Naive thymus-derived CD4-positive, alpha-beta T cell (primary cell): ENCODE measurements at places on chromosomes 2 and 18. TPM values are rescaled to one million over a fixed set of nuclear protein-coding genes. Genes with fewer than 3 reads are reported as not detected.

- no peak overlapping the region for H3K4me3 ChIP-seq
- no peaks in the 10 kb centered on the region for H3K27me3 ChIP-seq
- no peaks in the 10 kb centered on the region for H3K4me1 ChIP-seq
- H3K36me3 ChIP-seq: no peaks in the 10 kb centered on the region
- DNase-seq: no peak
Measured at GRCh38 chr2:72255540-72255939, 107.9 kb upstream of the CYP26B1 start.

DNA sequence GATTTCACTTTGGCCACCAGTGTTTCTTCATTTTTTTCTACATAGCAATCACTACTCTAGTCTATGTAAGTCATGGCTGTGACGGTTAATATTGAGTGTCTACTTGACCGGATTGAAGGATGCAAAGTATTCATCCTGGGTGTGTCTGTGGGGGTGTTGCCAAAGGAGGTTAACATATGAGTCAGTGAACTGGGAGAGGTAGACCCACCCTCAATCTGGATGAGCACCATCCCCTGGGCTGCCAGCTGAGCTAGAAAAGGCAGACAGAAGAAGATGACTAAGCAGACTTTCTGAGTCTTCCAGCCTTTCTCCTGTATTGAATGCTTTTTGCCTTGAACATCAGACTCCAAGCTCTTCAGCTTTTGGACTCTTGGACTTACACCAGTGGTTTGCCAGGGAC is 265.0 kb upstream of the SLC8A1 start:
- H3K27ac ChIP-seq: no peak overlapping the region
- H3K4me3 ChIP-seq: no peak overlapping the region
- no peaks in the 10 kb centered on the region for H3K36me3 ChIP-seq

GRCh38 chr2:165745916-165746315 is 48.1 kb downstream of the GALNT3 start:
- H3K4me1 ChIP-seq: no peaks in the 10 kb centered on the region
- DNase-seq: no peak
- H3K27ac ChIP-seq: no peak overlapping the region
- H3K4me3 ChIP-seq: no peak overlapping the region

- H3K4me3 ChIP-seq: no peak overlapping the region
- DNase-seq: no peak
- H3K27ac ChIP-seq: no peak overlapping the region
- H3K4me1 ChIP-seq: no peaks in the 10 kb centered on the region
- no peaks in the 10 kb centered on the region for H3K27me3 ChIP-seq
- no peaks in the 10 kb centered on the region for H3K36me3 ChIP-seq
Measured at GRCh38 chr2:16161768-16162490, 221.6 kb downstream of the MYCN start.

- H3K36me3 ChIP-seq: no peaks in the 10 kb centered on the region
- H3K4me1 ChIP-seq: no peaks in the 10 kb centered on the region
- no peaks in the 10 kb centered on the region for H3K27me3 ChIP-seq
- H3K27ac ChIP-seq: no peak overlapping the region
- no peak for DNase-seq
Measured at GRCh38 chr18:8791171-8791651, 85.9 kb downstream of the MTCL1 start.

DNA sequence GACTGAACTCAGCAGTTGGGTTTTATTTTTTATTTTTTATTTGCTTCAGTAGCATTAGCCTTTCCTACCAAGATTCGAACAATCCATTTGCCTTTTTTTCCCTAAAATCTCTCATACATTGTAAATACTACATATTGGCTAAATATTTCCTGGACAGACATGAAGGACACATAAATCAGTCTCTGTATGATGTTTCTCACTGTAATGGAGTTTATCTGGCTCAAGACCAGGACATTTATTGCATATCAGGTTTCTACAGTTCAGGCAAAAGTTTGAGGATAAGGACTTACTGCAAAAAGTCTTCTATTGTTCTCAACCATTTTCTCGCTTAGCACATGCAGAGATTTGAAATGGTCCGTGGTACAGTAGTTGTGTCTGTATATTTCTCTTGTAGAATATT is 3.3 kb downstream of the CLUL1 start:
- no peaks in the 10 kb centered on the region for H3K27me3 ChIP-seq
- H3K36me3 ChIP-seq: no peaks in the 10 kb centered on the region
- no peak overlapping the region for H3K27ac ChIP-seq
- no peak for DNase-seq
- H3K4me3 ChIP-seq: no peak overlapping the region

DNA sequence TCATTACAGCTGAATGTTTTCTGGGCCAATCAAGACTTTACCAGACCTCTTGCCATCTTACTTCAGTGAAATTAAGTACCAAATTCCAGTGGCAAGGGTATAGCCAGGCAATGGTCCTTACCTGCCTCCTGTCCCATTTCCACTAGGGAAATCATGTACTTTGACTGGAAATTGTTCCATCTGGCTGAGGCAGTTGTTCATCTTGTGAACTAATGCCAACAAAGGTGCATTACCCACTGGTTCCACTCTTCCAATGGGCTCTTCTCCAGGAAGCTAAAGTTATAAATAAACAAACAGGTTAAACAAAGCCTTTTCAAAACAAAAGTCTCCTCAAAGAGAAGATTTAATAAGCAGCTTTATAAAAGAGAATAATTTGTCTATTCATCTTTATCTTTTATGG is 80.7 kb upstream of the DNER start:
- H3K27me3 ChIP-seq: no peaks in the 10 kb centered on the region
- no peak overlapping the region for H3K4me3 ChIP-seq
- H3K36me3 ChIP-seq: peaks cover 63% of the 10 kb centered on the region
- no peak overlapping the region for H3K27ac ChIP-seq

GRCh38 chr2:127321303-127321702 is 27.4 kb upstream of the ERCC3 start:
- DNase-seq: no peak
- no peaks in the 10 kb centered on the region for H3K4me1 ChIP-seq
- no peak overlapping the region for H3K27ac ChIP-seq

GRCh38 chr18:59129951-59130703 is 9.6 kb upstream of the SEC11C start:
- no peaks in the 10 kb centered on the region for H3K4me1 ChIP-seq
- no peak for DNase-seq
- no peaks in the 10 kb centered on the region for H3K36me3 ChIP-seq
- no peaks in the 10 kb centered on the region for H3K27me3 ChIP-seq
- no peak overlapping the region for H3K27ac ChIP-seq

GRCh38 chr18:79805211-79805887 is 7.6 kb downstream of the KCNG2 start:
- H3K4me3 ChIP-seq: no peak overlapping the region
- no peaks in the 10 kb centered on the region for H3K36me3 ChIP-seq
- no peaks in the 10 kb centered on the region for H3K4me1 ChIP-seq

DNA sequence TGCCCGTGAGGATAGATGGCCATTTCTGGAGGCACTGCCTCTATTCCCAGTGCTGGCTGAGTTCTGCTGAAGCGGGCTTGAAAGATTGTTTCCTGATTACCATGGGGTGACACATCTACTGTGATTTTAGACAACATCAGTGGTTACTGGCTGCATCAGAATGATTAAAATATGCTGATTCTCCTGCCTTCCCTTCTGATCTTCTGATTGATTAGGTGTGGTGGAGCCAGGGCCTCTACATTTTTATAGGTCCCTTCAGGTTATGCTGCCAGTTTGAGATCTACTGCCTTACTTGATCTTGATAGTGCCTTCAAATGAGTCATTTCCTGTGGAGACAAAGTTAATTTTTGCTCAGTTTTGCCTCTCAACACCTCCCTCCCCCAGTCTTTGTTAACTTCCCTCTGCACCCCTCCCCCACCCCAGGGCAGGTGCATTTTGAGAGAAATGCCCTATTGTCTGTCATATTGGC is 31.6 kb upstream of the SNORC start:
- H3K36me3 ChIP-seq: peaks cover 69% of the 10 kb centered on the region
- H3K4me3 ChIP-seq: no peak overlapping the region
- no peaks in the 10 kb centered on the region for H3K27me3 ChIP-seq

GRCh38 chr18:54503131-54503894 is 87.7 kb upstream of the DYNAP start:
- H3K4me3 ChIP-seq: no peak overlapping the region
- no peaks in the 10 kb centered on the region for H3K27me3 ChIP-seq
- H3K4me1 ChIP-seq: no peaks in the 10 kb centered on the region
- no peak for DNase-seq
- no peaks in the 10 kb centered on the region for H3K36me3 ChIP-seq

- no peak for DNase-seq
- H3K4me1 ChIP-seq: no peaks in the 10 kb centered on the region
- H3K4me3 ChIP-seq: no peak overlapping the region
Measured at GRCh38 chr18:47736376-47737140, 193.9 kb downstream of the SMAD2 start.

DNA sequence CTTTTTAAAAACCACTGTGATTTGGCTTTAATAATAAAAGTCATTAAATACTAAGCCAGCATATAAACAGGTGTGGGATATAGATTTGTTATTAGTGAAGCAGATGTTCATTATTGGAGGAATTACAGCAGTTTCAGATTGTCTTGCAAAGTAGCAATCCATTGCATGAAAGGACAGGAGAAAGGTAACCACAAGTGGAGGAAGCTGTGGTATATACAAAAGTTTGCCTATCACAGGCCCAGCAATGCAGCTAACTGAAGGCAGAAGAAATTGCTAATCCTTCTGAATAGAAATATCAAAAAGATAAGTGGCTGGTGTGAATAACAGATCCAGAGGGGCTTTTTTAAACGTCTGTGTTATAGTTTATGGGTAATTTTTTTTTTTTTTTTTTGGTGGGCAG is 199.4 kb downstream of the ZNF385B start:
- H3K36me3 ChIP-seq: no peaks in the 10 kb centered on the region
- no peak overlapping the region for H3K27ac ChIP-seq
- H3K4me1 ChIP-seq: no peaks in the 10 kb centered on the region
- no peaks in the 10 kb centered on the region for H3K27me3 ChIP-seq

GRCh38 chr2:10752236-10752635 is 30.8 kb downstream of the ATP6V1C2 start:
- H3K4me3 ChIP-seq: no peak overlapping the region
- H3K36me3 ChIP-seq: no peaks in the 10 kb centered on the region
- H3K4me1 ChIP-seq: no peaks in the 10 kb centered on the region
- no peaks in the 10 kb centered on the region for H3K27me3 ChIP-seq
- no peak for DNase-seq

DNA sequence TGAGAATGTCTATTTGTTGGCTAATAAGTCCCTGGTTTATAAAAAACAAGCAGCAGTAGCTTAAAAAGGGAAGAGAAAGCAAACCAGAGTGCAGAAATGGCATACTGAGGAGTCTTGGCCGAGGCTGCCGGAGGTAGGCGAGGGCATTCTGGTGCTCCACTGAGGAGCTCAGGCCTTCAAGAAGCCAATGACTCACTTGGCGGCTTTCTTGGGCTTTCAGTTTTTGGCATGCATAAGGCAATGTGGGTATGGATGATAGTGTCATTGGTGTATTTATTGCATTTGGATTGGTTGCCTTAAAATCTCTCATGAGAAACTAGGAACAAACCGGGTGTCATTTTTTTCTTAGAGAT is 119.6 kb upstream of the ARL5A start:
- no peak overlapping the region for H3K27ac ChIP-seq
- DNase-seq: no peak
- H3K36me3 ChIP-seq: no peaks in the 10 kb centered on the region

DNA sequence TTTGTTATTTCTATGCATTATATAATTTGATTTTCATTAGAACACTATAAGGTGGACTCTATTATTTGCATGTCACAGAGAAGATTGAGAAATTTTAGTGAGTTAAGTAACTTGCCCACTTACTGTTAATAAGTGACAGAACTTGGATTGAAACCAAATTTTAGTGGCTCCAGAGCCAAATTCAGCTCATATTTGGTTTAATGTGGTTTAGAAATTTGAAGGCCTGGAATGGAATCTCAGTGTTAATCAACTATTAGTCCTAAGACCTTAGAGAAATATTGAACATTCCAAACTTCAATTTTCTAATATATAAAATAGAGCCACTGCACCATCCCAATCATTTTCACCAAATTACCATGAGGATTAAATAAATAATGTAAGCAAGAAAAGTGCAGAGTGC is 281.6 kb downstream of the ZNF385B start:
- no peak overlapping the region for H3K27ac ChIP-seq
- H3K4me1 ChIP-seq: no peaks in the 10 kb centered on the region
- H3K27me3 ChIP-seq: no peaks in the 10 kb centered on the region
- H3K36me3 ChIP-seq: no peaks in the 10 kb centered on the region
- DNase-seq: no peak

- H3K36me3 ChIP-seq: no peaks in the 10 kb centered on the region
- no peaks in the 10 kb centered on the region for H3K27me3 ChIP-seq
- DNase-seq: peak; percentile 26
- no peak overlapping the region for H3K4me3 ChIP-seq
- H3K27ac ChIP-seq: no peak overlapping the region
Measured at GRCh38 chr2:143284087-143284675, 155.0 kb downstream of the ARHGAP15 start.

DNA sequence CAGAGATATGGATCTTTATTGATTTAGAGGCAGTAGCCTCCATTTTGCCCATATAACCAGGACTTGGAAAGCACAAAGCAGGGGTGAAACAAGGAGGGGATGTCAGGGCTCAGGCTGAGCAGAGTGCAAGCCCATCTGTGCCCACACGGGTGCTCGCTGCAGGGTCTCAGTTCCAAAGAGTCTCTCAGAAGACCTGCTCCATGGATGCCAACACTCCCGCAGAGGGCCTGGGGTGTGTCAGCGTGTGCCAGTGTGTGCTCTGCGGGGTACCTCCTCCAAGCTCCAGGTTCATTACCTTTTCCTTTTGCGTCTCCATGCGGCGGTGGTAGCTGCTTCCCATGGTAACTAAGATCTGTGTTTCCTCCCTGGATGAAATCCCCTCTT is 107.5 kb downstream of the EIPR1 start:
- H3K36me3 ChIP-seq: peaks cover 5% of the 10 kb centered on the region
- H3K27ac ChIP-seq: no peak overlapping the region
- DNase-seq: no peak
- H3K4me1 ChIP-seq: no peaks in the 10 kb centered on the region

DNA sequence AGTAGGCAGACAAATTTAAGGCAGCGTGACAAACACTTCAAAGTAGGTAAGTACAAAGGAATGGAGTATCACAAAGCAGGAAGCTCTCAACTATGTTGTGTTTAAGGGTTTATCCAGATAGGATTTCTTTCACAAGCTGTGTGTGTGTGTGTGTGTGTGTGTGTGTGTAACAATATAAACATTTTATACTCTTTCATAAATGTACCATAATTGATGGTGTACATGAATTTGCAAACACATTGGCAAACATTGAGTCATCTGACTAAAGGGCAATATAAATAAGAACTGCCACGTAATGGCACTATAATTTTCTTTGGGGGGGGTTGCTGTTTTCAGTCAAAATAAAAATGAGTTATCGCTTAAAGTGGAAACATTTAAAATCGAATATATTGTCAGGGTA is 1004.4 kb upstream of the DDX18 start:
- H3K4me1 ChIP-seq: no peaks in the 10 kb centered on the region
- H3K4me3 ChIP-seq: no peak overlapping the region
- H3K36me3 ChIP-seq: no peaks in the 10 kb centered on the region
- DNase-seq: no peak
- H3K27me3 ChIP-seq: no peaks in the 10 kb centered on the region
- H3K27ac ChIP-seq: no peak overlapping the region

Gene SLC66A3
- 43.7 TPM for polyA plus RNA-seq

Gene FAM228A
- not detected for polyA plus RNA-seq

Gene IL1R2
- not detected for polyA plus RNA-seq

Gene CD226
- 27.9 TPM for polyA plus RNA-seq

Gene HES6
- 0.61 TPM for polyA plus RNA-seq

Gene PECR
- polyA plus RNA-seq: 31.9 TPM

Gene CCDC150
- not detected for polyA plus RNA-seq

Gene CRYGC
- polyA plus RNA-seq: not detected

Gene PAX8
- 1.4 TPM for polyA plus RNA-seq

Gene EFR3B
- polyA plus RNA-seq: not detected

Gene RGPD3
- polyA plus RNA-seq: not detected

Gene COLEC12
- not detected for polyA plus RNA-seq
